Heart left ventricle (tissue), 16 donors: ENCODE measurements at places on chromosomes 6 and 20. TPM values are rescaled to one million over a fixed set of nuclear protein-coding genes. Genes with fewer than 3 reads are reported as not detected.

GRCh38 chr6:31158863-31159855 is 770 bp downstream of the TCF19 start:
- H3K36me3 ChIP-seq: peaks cover 24% of the 10 kb centered on the region
- H3K27me3 ChIP-seq: no peaks in the 10 kb centered on the region
- H3K4me1 ChIP-seq: peaks cover 26% of the 10 kb centered on the region
- H3K27ac ChIP-seq: peak overlapping the region; percentile 57

- no peaks in the 10 kb centered on the region for H3K36me3 ChIP-seq
- H3K27ac ChIP-seq: no peak overlapping the region
- no peak for DNase-seq
- no peaks in the 10 kb centered on the region for H3K4me1 ChIP-seq
Measured at GRCh38 chr20:50427719-50428083, 82.5 kb upstream of the PTPN1 start.

DNA sequence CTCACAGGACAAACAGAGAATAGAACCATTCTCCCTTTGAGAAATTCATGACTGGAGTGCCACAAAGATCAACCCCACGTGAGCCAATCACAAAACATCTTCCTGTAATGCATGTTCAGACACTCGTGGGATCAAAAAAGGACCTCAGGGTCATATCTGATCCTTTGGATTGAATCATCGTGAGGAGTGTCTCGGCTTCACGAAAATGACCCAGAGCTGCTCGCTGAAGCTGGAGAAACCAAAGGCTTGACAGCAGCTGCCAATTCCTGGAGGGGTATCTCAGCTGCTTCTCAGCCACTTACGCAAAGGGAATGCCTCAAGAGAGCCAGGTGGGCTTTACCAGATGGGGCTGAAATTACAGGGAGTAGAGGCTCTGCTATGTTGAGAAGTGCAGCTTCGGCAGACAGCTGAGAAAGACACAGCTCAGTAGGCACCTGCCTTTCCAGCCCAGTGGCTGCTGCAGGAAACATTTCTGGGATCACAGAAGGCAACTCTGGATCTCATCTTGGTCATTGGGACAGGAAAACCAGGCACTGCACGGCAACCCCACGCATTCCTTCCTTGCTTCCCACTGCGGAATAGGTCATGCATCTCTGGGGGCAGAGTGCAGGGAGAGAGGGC is 813.1 kb downstream of the KIF16B start:
- H3K36me3 ChIP-seq: no peaks in the 10 kb centered on the region
- no peaks in the 10 kb centered on the region for H3K27me3 ChIP-seq
- H3K27ac ChIP-seq: no peak overlapping the region

GRCh38 chr6:149840345-149841075 is 23.6 kb downstream of the LRP11 start:
- no peak overlapping the region for H3K4me3 ChIP-seq
- H3K27me3 ChIP-seq: no peaks in the 10 kb centered on the region

DNA sequence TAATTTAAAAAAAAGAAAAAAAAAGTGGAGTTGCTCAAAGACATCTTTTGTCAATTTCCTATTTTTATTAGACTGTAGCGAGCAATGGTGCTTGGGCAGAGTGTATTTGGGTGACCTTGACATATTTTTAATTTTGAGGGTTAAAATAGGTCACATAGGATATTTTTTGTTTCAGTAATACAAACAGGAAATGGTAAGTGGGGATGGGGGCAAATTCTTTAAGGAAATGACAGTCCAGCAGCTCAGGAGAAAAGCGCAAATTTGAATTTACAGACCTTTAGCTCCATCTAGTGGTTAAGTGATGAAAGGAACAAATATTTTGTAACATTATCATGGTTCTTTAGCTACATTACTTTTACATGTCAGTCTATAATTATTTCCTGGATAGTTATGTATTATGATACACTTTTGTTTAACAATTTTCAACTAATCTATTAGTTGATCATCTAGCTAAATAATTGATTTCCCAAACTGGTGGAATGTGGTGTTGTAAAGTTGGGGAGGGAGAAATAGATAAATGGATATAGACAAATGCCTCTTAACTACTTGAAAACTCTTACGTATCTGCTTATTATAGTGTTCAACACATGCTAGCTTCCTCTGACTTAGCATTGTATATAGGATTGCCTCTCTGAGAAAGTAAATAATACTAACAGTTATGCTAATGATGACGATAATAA is 10.0 kb downstream of the CITED2 start:
- H3K27me3 ChIP-seq: no peaks in the 10 kb centered on the region
- DNase-seq: no peak
- H3K4me1 ChIP-seq: peaks cover 15% of the 10 kb centered on the region
- no peak overlapping the region for H3K27ac ChIP-seq

DNA sequence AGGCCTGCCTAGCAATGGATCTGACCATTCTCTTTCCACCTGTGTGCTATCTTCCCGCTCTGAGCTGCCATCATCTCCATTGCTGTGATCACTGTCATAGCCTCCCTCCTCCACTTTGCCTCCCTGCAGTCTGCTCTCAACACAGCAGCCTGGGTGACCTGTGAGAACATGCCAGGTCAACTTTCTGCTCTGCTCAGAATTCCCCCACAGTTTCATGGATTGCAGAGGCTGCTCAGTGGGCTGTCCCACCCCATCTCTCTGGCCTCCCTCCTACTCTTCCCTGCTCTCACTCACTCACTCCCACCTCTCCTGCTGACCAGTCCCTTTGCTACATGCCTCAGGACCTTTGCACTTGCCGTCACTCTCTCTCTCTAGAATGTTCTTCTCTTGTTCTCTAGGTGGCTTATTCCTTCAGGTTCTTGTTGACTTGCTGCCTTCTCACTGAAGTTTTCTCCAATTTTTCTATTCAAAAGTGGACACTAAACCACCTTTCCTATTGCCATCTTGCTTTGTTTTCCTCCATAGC is 159.9 kb downstream of the CD83 start:
- no peaks in the 10 kb centered on the region for H3K27me3 ChIP-seq
- H3K4me3 ChIP-seq: no peak overlapping the region
- H3K36me3 ChIP-seq: no peaks in the 10 kb centered on the region
- no peak overlapping the region for H3K27ac ChIP-seq

DNA sequence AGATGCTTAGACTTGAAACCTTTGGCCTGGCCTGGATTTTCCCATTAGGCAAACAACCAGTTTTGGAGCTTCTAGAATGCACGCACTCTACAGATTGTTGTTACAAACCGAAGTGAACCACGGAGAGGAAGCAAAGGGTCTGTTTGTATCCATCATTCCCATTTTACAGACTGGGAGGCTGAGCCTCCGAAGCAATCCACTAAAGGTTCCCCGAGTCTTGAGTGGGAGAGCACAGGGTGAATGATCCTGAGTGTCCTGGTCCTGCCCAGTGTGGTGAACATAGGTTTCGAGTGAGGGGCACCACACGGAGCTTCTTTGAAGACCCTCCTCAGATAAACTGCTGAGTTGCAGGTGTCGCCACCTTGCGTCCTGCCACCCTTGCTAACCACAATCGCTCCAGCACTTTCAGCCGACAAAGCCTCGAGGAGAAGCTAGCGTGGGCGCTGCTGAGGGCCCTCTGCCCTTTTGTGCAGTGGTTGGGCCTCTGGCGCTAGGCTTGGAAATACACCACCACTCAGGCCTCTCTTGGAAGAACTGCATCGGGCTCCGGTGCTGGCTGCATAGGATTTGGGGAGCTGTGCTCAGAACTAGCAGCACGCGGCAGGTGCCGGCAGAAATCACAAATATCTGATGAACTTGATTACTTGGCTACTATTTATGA is 1.4 kb upstream of the PRDM13 start:
- H3K4me1 ChIP-seq: peaks cover 16% of the 10 kb centered on the region
- no peak overlapping the region for H3K27ac ChIP-seq
- DNase-seq: no peak

- H3K36me3 ChIP-seq: no peaks in the 10 kb centered on the region
- no peak overlapping the region for H3K27ac ChIP-seq
- H3K4me1 ChIP-seq: peaks cover 21% of the 10 kb centered on the region
- H3K27me3 ChIP-seq: no peaks in the 10 kb centered on the region
- no peak overlapping the region for H3K4me3 ChIP-seq
Measured at GRCh38 chr20:59817406-59817805, 116.0 kb downstream of the SYCP2 start.

The RGS17 gene
- not detected for total RNA-seq
